Panc1 (cell line): ENCODE measurements at places on chromosomes 2 and 18. TPM values are rescaled to one million over a fixed set of nuclear protein-coding genes. Genes with fewer than 3 reads are reported as not detected.

DNA sequence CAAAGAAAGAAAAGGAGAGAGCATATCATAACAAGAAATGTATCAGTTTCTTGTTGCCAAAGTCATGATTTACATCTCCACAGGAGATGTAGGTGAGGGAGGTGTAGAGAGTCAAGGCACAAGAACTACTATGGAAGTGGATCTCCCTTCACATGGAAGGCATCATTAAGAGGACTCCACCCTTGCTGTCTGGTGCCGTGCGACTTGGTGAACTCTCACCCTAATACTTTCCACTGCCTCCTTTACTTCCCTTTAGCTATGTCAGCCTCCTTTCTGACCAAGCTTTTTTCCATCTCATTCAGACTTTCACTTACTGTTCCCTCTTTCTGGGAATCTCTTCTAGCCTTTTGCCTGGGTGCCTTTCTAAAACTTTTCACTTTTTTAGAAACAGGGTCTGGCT is 490.0 kb downstream of the THSD7B start:
- no peak for DNase-seq

- no peak for DNase-seq
These were observed 2.1 kb upstream of the TCF7L1 start for GRCh38 chr2:85131116-85131515.

GRCh38 chr18:7633171-7633570 is 66.1 kb downstream of the PTPRM start:
- DNase-seq, result no peak

The GPR55 gene
- total RNA-seq, result 0.08 TPM

- no peak for DNase-seq
These were observed 129.4 kb downstream of the DTNB start for GRCh38 chr2:25543939-25544338.

DNA sequence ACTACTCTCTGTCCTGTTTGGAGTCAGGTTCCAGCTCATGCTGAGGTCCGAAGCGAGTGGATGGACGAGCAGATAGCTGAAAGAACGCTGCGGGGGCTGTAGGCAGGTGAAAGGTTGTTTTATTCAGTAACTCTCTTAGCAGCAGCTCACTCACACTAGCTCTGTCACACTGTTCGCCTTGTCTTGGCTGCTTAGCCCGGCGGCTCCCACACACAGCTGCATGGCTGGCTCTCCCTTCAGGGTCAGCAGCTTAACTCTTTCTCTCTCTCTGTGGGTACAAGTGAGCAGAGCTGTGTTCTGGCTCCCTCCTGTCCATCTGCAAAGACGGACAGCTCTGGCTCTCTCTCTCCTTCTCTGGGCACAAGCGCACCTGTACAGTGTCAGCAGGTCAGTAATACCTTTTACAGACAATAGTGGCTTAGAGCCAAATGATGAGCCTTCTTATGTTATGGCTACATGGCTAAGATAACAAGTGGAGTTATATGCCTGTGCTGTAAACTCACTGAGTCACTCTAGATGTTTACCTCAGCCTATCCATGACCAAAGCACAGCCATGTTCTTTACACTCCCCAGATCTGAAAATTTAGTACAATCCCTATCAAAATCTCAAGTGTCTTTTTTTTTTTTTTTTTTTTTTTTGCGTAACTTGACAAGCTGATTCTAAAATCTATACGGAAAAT is 149.3 kb downstream of the GALNT1 start:
- DNase-seq, result no peak

The PAIP2B gene
- 1.4 TPM for total RNA-seq

DNA sequence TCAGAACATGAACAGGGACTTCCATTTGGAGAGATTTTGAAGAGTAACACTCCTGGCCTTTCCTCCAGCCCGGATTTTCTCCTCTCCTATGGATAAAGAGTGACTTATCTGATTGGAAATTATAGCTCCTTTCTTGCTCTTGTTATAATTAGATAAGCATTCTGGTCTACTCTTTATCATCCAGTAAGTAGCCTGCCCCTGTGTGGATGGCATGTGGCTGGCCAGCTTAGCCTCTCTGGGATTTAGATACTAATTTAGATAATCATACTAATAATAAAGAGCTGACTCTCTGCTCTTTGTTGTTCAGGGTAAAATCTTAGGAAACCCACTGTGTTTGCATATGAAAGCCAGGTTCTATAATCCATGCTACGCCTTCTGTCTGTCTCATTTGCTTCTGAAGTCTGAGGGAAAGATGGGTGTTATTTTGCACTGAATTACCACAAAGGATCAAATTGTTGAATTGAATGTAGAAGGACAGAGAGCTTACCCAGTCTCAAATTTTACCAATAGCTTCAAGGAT is 438.8 kb downstream of the SPAG16 start:
- no peak for DNase-seq

DNA sequence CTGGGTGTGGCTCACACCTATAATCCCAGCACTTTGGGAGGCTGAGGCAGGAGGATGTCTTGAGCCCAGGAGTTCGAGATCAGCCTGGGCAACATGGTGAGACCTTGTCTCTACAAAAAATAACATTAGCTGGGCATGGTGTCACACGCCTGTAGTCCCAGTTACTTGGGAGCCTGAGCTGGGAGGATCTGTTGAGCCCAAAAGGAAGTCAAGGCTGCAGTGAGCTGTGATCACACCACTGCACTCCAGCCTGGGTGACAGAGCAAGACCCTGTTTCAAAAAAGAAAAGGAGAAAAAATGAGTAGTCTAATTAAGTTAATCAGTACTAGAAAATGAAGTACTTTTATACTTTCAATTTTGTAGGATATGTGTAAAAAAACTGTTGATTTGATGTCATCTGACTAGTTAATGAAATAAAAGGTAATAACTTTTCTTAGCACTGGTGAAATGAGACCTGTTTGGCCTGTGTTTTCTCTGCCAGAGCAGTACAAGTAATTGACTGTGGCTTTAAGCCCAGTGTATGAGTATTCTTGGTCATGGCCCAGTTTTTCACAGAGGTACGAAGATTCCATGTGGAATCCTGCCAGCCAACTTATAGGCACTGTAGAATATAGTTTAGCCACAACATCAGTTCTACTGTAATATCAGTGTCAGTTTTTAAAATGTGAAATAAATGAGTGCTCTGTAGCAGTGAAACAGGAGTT is 35.8 kb downstream of the MFSD6 start:
- DNase-seq, result no peak

GRCh38 chr2:16664809-16665747 is 556 bp downstream of the CYRIA start:
- DNase-seq, result no peak

DNA sequence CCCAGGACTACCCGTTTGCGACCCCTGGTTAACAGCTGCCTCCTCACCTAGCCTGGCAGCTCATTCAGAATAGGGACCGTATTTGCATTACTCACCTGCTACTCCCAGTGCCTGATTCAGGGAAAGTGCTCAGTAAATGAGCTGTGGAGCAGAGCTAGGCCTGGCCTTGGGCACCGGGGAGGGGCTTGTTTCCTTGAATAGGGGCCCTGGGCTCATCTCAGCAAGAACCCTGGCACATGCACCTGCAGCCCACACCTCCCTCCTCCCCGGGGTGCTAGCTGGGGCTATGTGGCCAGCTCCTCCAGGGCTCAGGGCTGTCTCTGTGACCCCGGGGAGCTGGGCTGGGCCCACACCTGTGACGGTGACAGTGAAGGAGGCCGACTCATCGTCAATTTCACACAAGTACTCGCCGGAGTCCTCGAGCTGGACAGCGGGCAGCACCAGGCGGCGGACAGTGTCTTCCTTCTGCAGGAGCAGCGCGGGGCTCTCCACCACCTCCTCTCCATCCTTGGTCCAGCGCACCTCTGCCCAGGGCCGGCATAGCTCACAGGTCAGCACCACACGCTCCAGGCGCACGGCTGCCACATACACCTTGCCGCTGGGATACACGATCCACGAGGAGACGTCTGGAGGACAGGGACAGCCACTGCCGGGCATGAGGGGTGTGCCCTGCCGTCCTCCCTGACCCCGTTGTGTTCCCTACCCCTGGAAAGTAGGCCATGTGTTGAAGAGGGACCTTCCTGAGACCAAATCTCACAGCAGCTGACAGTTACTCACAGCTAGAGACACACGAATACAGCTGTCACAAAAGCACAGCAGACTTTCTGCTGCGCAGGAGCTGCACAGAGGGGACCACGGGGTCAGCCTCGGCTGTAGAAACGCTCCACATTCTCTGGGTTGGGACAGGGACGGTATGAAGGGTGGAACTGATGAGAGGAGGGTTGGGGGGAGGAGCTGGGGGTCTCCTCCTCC is 9.0 kb downstream of the OBSL1 start:
- DNase-seq, result no peak

- DNase-seq, result no peak
These were observed 182.7 kb downstream of the LRATD1 start for GRCh38 chr2:14815201-14815600.

DNA sequence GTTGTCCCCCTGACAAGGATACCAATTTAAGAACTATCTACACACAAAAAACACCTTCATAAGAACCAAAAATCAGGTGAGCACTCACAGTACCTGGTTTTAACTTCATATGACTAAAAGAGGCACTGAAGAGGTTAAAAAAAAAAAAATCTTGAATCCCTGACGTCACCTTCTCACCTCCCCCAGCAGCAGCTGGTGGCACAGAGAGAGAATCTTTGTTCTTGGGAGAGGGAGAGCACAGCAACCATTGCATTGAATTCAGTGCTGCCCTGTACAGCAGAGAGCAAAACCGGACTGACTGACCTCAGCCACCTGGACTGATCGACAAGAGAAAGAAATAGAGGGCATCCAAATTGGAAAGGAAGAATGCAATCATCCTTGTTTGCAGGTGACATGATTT is 566.0 kb downstream of the TMX3 start:
- no peak for DNase-seq

DNA sequence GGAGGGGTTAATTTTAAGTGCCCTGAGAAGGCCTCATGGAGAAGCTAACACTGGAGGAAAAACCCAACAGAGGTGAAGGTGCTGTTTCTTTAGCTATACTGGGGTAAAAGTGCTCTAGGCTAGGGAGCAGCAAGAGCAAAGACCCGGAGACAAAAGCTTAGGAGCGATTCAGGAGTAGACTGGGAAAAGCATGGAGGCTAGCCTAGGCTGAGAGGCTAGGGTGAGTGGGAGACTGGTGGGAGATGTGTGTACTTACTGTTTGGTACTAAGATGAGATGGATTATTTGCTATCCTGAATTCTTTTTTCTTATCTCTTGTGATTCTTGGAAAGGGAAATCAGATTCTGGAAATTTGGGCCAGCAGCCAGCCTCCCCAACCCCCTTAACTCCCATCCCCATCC is 2.0 kb downstream of the GIGYF2 start:
- no peak for DNase-seq

DNA sequence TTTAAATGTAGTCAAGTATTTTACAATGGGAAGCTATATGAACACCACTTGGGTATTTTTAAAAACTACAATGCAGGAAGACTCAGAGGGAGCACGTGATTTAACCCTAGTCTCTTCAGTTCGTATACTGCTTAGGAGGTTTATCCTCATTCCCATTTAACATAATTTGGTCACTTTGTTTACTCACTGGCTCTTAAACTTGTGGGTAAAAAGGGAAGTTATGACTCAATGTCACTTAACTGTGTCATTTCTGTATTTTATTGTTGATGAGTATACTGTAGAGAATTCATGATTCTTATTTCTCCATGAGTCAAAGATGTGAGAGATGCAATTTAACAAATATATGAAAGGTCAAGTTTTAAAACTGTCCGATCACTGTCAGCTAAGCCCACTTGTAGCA is 48.2 kb downstream of the SLC66A3 start:
- DNase-seq, result peak; percentile 88
